CD4-positive, alpha-beta T cell treated with Interleukin-17A for 1 hour (primary cell): ENCODE measurements at places on chromosomes 1 and 21.

GRCh38 chr1:100461222-100461621 lies 76.7 kb upstream of the GPR88 start:
- DNase-seq, result no peak

DNA sequence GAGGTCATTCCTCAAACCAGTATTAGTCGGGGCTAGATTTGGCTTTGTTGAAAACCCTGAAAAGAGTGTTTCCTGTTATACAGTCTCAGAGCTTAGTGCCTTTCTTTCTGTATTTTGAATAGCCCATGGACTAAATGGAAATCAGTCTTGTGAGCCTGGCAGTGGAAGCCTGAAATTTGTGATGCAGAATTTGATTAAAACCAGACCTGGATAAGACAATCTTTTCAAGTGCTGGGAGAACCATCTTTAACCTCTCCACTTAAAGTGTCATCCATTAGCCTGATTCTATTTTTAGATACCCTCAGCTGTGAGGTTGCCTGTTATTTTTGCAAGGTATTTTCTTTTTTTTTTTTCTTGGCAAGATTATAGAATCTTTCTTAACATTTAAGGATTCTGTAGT lies 19.5 kb downstream of the ACTN2 start:
- DNase-seq, result no peak

DNA sequence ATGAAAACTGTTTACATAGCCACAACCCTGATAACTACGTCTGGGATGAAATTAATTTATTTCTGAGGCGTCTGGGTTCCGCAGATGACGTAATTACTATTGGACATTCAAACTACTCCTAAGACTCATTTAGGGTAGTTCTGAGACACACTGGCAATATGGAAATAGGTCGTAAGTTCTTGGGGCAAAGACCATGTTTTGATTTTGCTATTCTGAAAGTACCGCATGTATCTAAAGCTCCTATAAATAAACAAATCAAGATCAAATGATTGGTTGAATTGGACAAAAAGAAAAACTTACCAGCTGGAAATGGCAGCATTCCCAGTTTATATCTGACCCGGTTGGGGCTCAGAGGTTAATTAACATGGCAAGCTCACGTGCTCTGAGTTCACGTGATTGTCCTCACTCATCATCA lies 74.3 kb downstream of the DHRS3 start:
- DNase-seq, result no peak

DNA sequence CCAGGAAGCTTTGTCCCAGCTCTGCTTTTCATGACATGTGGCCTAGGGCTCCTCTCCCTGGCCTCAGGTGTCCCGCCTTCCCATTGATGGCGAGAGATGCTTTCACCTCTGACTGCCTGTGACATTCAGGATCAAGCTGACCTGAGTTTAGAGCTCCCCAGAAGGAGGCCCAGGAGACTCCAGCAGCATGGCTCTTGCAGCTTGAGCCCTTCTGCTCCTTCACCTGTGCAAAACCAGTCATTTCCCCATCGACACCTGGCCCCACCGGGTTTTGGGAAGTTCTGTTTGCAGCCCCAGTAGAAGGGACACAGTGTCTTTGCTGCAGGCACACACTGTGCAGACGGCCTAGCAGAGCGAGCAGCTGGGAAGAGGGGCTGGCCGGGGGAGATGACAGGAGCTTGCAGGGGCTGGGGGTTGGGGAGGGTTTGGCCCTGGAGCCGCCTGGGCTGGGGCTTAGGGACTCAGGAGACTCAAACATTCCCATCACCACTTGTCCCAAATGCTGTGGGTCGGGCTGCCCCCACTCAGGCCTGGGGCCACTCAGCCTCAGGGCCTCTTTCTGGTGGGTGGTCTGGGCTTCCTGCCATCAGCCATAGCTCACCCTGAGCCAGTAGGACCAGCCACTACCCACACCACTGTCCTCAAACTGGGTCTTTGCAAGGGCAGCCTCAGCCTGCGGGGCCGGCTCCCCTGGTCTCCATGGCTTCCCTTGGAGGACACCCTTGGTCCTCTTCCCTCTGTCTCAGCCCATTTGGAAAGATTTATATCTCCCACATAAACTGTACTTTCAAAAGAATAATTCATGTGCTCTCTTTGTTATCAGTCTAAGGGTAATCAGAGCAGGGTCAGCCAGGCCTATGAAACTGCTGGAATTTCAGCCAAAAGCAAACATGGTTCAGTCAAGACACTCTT lies 3.8 kb upstream of the EDN2 start:
- no peak for DNase-seq

DNA sequence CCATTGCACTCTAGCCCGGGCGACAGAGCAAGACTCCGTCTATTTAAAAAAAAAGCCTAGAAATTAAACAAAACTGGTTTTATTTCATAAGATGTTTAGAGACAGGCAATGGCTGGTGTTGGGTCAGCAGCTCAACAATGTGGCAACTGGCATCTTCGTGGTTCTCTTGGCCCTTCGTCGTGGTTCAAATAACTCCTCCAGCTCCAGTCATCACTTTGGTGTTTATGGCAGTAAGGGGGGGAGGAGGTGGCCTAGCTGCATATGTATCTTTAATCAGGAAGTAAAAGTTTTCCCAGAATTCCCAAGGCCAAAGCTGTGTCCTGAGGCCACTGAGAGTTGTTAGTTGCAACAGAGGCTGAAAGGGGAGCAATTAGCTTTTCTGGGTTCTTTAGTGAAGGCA lies 13.0 kb upstream of the LTN1 start:
- no peak for DNase-seq

GRCh38 chr21:20652846-20653245 lies 345.4 kb upstream of the NCAM2 start:
- DNase-seq, result no peak

DNA sequence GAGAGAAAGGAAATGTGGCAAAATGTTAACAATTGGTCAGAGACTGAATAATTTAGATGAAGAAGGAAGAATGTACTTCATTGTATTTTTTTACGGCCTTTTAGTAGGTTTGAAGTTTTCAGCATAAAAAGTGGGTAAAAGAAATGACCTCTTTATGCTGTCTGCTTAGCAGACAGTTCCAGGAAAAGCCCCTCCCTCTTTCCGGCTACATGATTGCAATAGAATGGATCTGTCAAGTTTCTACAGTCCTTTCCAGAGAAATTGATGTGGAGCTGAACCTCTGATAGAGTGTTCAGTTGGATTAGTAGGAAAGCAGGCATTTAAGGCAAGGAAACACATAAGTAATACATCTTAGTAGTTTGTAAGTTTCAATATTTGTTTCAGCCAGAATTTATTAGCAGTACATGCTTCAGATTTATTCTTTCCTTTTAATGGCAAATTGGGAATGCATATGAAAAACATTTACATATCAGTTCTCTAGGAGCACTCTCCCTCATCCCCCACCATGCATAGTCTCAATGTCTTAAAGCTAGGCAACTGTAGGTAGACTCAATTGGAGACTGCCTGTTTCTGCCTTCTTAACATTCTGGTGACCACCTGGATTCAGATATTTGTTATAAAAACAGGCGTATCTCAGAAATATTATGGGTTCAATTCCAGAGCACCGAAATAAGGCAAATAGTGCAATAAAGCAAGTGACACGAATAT lies 36.4 kb downstream of the HS2ST1 start:
- DNase-seq, result no peak

DNA sequence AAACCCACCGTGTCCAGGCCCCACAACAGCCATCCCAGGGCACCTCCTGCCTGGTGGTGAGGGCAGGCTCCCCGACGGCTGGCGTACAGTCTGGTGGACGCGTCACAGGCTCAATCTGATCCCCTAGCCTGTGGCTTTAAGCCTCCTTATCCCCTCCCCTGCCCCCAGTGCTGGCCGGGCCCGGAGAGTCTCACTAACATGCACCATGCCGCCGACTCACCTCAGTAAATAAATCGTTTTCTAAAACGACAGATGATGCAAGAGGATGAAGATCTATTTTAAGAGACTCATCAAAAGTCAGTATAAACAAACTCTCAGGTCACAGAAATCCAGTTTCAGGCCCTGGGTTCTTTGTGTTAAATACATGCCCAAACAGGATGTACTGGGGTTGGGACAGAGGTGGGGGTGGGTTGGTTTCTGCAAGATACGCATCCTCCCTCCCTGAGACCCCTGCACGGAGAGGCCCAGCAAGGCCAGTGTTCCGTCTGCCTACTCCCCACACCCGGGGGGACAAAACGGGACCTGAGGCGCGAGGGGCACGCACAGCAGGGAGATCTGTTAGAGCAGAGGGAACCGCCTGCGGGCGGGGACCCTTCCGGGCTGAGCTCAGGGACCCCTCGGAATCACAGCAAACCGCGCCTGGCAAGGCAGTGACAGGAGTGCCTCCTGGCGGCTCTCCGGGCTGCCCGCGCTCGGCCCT lies 3.1 kb downstream of the PANK4 start:
- no peak for DNase-seq

GRCh38 chr1:169584483-169585144 lies 1.7 kb downstream of the F5 start:
- DNase-seq, result peak; percentile 30

DNA sequence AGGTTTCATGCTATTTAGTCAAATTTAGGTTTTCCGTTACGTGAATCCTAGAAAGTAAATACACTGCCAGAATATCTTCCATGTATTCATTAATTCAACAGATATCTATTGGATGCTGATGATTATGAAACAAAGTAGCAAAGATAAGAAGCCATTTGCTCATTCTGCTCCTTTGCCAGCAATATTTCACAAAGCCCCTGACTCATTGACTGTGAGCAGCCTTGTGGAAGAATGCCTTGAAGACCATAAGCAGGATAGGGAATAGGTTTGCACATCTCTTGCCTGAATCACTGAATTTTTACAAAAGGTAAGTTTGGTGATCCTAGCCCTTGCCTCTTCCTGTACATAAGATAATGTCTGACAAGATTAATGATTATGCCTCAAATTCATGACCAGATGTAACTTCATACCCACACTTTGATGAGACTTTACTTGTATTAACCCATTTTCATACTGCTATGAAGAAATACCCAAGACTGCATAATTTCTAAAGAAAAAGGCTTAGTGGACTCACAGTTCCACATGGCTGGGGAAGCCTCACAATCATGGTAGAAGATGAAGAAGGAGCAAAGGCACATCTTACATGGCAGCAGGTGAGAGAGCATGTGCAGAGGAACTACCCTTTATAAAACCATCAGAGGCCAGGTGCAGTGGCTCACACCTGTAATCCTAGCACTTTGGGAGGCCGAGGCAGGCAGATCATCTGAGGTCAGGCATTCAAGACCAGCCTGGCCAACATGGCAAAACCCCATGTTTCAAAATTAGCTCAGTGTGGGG lies 1.6 kb upstream of the PIGK start:
- no peak for DNase-seq

DNA sequence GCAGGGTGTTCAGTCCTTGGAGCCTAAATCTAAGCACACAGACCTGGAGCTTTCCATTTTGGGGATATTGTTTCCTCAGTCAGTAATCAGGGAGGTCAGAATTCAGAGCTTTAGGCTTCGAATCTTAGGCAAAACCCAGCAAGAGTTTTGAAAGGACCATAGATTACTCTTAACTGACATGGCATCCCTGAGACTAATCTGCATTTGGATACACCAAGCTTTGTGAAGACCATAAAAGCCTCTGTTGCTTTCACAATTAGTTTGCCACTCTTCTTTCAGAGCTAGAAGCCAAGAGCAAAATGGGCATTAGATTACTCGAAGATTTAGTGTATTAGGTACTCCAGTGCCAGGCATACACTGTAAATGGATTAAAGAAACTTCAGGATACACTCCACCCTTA lies 131.8 kb upstream of the GREM2 start:
- DNase-seq, result no peak

DNA sequence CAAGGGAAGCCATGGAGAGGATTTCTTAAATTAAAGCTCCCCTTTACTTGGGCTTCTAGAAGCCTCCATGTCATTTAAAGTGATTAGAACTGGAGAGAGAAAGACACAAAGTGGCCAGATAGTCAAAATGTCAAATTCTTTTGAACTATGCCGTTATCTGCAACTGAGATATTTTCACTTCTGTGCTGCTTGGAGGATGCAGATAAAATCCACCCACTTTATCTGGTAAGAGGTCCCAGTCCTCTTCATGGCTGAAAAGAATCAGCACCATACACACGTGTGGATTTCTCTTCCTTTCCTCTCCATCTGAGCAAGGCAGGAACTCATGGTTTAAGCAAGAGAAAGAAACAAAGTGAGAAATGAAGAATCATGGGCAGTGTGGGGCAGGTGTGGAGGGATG lies 276.9 kb upstream of the RUNX1 start:
- no peak for DNase-seq

DNA sequence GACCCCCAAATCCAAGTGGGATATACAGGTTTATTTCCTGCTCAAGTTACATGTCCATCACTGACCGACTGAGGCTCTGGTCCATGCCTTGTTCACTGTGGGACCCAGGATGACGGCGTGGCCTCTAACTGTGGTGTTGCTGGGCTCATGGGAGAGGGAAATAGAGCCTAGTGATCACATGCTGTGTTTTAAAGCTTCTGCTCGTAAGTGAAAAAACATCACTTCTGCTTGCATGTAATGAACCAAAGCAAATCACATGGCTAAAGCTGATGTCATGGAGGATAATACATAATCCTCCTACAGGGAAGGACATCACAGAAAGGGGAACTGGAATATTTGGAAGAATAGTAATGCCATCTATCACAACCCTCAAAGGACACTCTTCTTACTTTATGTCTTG lies 107.6 kb downstream of the FASLG start:
- no peak for DNase-seq

DNA sequence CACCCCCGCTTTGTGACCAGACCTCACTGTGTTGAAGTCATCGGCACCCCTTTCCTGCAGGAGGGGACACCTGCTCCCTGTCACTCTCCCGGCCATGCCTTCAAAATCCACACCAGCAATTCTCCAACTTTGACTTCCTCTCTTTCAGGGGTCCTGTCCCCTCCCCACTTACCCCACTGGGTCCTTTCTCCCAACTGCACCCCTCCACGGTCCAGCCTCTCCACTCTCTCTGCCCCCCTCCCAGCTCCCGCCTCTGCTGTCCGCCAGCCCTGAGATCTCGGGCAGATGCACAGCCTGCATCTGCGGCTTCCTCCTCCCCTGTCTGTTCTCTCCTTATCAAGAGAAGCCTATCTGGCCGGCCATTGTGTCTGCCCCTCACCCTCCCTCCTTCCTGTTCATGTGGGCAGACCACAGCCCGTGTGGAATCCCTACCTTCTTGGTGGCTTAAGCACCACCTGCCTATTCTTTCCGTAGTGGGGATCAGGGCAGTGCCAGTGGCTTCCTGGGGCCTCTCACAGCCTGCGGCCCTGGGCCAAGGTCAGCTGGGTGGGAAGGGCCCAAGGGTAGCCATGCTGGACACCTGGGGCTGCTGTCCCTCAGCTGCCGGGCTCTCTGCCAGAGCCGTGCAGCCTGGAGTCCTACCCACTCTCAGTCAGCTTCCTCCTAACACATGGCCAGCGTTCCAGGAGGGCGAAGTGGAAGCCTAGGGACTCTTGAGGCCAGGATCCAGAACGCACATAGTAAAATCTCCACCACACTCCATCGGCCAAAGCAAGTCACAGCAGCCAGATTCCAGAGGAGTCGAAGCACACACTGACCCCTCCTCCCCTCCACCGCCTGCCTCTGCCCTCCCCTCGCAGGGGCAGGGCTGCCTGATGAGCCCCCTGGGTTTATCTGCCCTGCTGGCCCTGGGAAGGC lies 5.1 kb upstream of the HES4 start:
- DNase-seq, result no peak
